ENCODE measurements at places on chromosomes 3 and 15.

GRCh38 chr15:80483725-80484161, 79.6 kb downstream of the ARNT2 start:
- DNase-seq: no peak

DNA sequence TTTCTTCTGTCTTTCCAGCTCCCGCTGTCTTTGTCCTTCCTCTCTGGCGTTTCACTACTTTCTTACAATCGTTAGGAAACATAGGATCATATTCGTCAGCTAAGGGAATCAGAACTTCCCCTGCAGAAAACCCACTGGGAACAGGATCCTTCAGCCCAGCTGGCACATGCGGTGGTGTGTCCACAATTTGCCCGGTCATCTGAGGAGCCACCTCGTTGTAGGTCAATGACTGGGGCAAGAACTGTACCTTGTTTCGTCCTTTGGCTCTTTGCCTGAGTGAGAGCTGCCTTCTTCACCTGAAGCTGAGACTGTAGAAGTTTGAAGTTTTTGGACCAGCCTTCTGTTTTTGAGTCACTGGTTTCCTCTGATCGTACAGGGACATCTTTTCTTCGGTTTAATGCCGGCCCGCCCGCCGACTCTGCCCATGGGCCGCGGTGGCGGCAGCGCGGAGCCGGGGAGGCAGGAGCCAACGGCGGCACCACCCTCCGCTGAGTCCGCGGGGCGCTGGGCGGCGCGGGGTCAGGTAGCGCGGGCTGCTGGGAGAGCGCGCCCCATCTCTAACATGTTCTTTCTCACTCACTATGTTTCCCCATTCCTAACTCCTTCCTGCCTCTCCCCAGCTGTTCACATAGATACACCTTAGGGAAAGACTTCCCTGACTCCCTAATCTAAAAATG, 214.1 kb upstream of the NANOGP8 start:
- DNase-seq: no peak

- DNase-seq: no peak
These were observed 155.2 kb downstream of the XXYLT1 start for GRCh38 chr3:195115600-195116406.

- no peak for DNase-seq
These were observed 7.2 kb downstream of the DRD3 start for GRCh38 chr3:114171677-114172076.

DNA sequence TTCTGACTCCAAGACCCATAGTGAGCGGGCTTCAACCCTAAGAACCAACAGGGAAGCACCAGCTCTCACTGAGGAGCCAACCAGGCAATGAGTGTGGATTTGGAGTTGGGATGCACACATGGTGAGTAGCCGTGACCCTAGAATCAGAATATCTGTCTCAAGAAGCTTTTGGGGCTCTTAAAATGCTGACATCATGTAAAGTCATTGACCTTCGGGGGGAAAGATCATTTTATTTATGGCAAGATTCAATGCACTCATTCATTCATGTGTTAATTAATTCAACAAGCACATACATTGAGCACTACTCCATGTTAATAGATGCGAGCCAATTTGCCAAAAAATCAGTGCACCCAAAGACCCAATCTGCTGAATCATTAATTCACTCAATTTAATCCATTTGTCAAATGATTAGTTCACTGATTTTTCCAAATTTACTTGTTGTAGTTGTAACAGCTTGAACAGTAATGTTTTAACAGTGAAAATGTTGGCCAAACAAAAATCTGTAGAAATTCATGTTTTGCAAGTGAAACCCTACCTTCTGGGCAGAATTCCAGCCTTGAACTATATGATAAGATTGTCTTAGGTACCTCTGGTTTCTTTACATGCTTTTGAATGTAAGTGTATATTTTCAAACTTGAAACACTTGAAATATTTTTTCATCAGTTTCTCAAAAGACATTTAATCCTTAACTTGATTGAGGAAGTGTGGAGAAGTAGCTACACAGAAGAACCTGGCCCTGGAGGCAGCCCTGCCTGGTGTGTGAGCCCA, 29.8 kb upstream of the LACTB start:
- no peak for DNase-seq

DNA sequence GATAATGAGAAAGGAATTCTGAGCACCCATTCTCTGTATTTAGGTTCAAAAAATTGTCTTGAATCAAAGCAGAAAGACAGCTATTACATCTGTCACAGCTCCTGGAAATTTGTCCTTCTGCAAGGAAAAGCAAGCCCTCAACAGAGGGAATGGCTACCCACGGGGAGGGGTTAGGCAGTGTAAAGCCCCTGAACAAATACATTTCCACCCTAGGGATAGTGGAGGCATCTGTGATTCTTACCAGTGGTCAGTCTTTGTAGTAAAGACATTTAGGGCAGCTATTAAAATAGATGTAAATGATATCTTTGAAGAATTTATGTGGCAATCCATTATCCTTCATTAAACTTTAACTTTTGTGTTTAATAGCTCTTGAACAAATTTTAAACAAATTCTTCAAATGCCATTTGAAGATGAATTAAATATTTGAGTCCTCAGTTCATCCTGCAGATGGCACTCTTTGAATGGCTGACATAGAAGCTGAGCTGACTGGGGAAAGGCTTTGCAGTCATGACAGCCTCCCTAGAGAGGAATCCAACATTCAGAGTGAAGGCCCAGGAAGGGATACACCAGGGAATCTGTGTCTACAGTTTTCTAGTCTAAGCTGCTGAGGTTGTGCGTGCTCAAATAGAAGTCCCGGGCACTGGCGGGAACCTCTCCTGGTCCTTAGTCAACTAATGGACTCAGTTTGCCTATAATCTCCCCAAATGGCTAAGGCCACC, 359.7 kb upstream of the ROPN1 start:
- peak; percentile 81 for DNase-seq

Measured in D341Med (cell line).